ENCODE measurements at places on chromosomes 13 and 19.

DNA sequence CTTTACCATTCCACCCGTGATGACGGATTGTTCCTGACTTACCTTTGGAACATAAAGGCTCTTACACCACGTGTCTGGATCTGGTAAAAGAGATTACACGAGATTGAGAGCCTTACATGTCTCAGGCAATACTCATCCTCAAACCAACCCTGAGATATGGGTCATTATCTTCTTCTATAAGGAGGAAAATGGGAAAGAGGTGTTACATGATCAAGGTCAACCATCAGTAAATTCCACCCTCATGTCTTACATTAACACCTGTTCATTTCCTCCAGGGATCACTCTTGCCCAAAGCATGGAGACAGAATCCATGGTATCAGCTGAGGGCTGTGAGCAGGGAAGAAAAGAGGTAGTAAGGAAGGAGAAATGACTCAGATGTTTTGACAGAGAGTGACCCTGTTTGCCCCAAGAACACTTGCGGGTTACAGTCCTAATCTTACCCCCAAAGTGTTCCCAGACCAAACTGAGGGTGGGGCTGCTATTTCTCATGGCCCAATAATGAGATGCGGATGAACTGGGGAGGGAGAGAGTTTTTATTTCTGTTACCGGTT, 19.6 kb downstream of the LILRB4 start:
- no peak for DNase-seq

DNA sequence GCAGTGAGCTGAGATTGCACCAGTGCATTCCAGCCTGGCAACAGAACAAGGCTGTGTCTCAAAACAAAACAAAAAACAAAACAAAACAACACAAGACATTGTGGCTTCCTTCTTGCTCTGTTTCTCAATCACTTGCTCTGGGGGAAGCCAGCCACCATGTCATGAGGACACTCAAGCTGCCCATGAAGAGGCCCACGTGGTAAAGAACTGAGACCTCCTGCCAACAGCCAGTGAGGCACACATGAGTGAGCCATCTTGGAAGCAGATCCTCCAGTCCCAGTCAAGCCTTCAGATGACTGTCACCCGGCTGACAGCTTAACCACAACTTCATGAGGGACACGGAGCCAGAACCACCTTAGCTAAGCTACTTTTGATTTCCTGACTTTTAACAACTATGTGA, 25.2 kb downstream of the CPT1C start:
- no peak for DNase-seq

- DNase-seq: no peak
These were observed 417.2 kb downstream of the COG6 start for GRCh38 chr13:40072663-40073120.

DNA sequence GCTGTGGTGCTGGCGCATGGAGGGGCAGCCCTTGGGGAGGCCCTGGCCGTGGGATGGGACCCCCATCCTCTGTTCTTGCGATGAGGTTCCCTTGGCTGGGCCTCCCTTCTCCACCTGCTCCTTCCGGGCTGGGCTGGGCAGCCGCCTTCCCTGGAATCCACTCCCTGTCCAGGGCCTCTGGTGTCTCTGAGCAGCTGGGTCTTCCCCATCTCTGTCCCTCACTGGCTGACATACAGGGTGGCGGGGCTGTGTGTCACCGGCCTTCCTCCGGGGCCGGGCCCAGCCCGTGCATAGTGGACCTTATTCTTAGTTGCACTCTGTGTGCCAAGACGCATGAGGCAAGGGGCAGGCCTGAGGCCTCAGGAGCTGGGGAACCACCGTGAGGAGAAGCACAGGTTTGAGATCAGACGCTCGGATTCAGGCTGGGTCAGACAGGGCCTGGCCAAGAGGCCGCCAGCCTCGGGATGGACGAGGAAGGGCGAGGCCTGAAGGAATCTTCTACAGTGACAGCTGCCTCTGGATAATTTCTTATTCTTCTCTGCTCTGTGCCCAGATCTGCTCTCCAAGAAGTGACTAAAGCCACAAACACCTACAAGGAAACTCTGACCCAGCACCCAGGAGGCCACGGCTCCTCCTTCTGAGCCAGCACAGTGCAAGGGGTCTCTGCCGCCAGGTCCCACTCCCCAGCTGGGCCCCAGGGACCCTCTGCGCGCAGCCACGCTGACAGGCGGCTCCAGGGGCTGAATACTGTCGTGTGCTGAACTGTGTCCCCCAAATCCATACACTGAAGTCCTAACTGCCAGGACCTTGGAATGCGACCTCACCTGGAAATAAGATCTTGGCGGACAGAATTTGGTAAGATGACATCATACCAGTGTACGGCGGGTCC, 11.0 kb downstream of the SGTA start:
- no peak for DNase-seq

- DNase-seq: no peak
These were observed 172.1 kb upstream of the RFC3 start for GRCh38 chr13:33645591-33646554.

GRCh38 chr13:94192431-94192975, 287.0 kb downstream of the DCT start:
- no peak for DNase-seq

GRCh38 chr13:31775148-31775547, 35.8 kb downstream of the RXFP2 start:
- no peak for DNase-seq

DNA sequence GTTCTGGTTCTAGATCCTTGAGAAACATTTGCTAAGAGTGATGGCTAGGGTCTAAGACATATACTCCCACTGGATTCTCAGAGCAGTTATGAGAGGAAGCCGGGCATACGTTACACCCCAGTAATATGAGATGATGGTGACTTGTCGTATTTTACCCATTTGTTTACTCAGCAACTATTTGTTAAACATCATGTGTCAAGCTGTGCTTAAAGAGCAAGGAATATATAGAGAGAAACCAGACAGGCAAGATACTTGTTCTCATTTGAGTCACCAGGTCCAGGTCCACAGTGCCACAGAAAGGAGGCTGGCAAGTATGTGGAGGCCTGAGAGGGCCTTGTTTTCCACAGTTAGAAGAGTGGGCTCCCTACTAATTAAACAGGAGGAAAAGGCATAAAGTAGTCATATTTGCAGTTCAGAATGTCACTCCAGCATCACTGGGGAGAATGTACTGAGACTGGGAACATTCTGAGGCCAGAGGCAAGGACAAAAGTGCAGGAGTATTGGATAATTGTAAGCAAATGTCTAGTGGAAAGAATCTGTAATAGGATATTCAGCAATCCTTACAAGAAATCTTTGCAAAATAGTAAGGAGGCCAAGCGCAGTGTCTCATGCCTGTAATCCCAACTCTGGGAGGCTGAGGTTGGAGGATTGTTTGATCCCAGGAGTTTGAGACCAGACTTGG, 142.2 kb downstream of the IRS2 start:
- no peak for DNase-seq
